ENCODE measurements at places on chromosomes 7 and 10. TPM values are rescaled to one million over a fixed set of nuclear protein-coding genes. Genes with fewer than 3 reads are reported as not detected.

HOXA4 gene
- total RNA-seq, result not detected

DNA sequence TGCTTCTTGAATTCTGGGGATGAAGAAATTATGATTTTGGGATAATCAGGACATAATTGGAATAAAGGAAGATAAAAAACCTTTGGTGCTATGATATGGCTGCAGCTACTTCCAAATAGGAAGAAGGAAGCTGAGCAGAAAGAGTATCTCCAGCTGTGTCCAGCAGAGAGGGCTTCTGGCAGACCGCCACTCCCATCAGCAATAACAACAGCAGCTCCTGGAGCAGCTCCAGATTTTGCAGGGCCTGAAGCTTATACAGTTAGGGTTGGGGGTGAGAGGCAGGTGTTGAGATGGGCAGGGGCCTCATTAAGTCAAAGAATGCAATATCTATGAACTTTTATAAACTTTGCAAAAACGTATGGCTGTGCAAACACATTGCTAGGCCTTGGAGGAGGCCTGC, 62.3 kb downstream of the C10orf120 start:
- no peak for DNase-seq

DNA sequence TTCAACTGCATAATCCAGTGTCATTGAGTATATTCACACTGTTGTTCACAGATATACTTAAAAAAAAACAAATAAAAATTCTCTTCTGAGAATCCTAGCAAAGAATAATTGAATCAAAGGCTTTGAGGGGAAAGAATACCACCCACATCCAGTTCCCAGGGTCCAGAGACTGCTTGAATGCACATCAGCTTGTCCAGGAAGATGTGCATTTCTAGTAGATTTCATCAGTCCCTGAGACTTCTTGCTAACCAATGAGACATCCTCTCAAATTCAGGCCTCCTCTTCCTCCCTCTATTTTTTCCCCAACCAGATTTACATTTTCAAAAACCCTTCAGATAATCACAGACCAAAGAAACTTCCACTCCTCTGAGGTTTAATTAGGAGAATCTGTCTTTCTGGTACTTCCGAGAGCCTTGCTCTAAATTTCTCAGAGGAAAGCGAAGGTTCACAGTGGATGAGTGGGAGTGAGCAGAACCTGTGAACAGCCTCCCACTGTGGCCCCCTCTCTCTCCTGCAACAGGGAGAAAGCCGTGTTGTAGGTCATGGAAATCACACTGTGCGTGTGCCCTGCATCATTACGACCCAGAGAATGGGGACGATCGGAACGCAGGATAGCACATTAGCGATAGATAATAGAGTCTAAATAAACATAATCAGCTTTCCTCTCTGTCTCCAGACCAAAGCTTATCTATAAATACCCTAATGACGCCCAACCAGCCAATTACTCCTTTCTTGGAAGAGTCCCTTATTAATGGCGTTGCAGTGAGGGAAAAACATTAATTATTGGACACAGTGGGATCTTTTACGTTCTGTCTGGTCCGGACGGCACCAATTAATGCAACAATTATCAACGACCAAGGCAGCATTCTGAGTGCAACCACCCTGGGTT, 212.5 kb downstream of the EMX2 start:
- DNase-seq, result no peak

DNA sequence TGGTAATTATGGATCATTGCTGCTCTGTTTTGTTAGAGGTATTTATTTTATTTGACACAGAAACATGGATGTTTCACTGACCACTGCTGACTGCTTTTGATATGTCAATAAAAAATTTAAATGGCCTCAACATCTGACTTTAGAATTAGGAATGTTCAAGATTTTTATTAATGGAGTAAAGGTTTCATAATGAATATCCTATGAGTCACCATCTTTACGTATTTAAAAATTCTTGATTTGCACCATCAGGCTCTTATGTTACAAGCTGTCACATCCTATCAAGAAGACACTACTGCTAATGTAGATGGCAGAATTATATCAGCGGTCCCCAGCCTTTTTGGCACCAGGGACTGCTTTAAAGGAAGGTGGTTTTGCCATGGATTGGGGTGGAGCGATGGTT, 578.7 kb upstream of the NRP1 start:
- DNase-seq, result no peak

DNA sequence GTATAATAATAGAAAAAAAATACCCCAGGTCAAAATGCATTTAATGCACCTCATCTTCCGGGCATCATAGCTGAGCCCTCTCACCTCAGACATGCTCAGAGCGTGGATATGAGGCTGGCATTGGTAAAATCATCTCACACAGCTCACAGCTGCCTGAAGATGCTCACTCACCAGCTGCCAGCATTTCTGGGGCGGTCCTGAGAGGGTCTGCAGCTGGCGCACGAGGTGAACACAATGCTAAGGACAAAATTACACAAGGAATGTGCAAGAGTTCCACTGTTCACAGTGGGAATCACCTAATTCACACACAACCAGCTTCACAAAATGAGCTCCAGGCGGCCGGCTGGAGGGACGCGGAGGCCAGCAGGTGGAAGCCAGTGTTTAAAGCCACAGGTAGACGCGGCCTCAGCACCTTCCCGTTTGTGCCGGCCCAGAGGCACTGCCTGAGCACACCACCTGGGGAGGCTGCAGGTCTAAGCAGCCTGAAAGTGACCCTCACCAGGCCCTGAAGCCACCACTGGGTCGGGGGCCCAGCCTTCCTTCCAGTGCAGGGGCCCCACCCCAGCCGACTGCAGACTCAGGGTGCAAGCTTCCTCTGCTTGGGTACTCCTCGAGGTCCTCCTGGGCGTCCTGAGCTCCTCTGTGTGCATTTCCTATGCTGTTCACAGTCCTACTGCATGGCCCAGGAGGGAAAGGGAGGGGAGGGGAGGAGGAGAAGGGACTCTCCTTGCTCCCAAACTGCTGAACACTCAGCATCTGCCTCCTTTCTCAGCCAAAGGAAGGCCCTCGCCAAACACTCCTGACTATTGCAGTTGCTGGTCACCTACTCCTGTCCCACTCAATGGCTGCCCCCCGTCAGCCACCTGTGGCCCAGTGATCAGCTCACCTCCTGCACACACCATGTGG, 61.2 kb upstream of the FAM20C start:
- DNase-seq, result no peak

PKD2L1 gene
- 0.10 TPM for total RNA-seq

GRCh38 chr7:66804001-66804400, 63.5 kb downstream of the RABGEF1 start:
- DNase-seq, result no peak

- no peak for DNase-seq
Observed at GRCh38 chr10:29443745-29444523, 155.1 kb downstream of the LYZL1 start.

- no peak for DNase-seq
Observed at GRCh38 chr10:80463868-80464267, 9.8 kb downstream of the TSPAN14 start.

DNA sequence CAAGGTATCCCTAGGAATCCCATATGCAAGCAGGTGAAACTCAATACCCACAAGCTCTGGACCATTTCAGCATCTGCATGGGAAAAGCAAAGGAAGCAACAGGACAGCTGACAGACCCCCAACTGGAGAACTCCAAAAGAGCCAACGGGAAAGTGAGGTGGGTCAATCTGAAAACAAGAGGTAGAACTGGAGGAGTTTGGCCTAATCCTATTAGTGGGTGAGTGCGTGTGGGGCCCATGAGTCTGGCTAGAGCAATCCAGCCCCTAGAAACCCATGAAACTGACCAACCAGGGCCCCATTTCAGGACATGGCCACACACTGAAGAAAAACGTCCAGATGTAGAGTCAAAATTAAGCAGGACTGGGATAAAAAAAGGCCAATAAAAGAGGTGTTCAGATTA, 26.6 kb upstream of the WNT8B start:
- DNase-seq, result no peak

CDK13 gene
- total RNA-seq, result 37.6 TPM

- DNase-seq, result no peak
Observed at GRCh38 chr10:4519658-4520402, 306.2 kb upstream of the AKR1E2 start.

STAMBPL1 gene
- 15.7 TPM for total RNA-seq

Measured in activated naive CD4-positive, alpha-beta T cell treated with anti-CD3 and anti-CD28 coated beads, Interleukin-2, amount 50 U/mL, for 72 hours (primary cell).